ENCODE measurements at places on chromosomes 13 and 19. TPM values are rescaled to one million over a fixed set of nuclear protein-coding genes. Genes with fewer than 3 reads are reported as not detected.

DNA sequence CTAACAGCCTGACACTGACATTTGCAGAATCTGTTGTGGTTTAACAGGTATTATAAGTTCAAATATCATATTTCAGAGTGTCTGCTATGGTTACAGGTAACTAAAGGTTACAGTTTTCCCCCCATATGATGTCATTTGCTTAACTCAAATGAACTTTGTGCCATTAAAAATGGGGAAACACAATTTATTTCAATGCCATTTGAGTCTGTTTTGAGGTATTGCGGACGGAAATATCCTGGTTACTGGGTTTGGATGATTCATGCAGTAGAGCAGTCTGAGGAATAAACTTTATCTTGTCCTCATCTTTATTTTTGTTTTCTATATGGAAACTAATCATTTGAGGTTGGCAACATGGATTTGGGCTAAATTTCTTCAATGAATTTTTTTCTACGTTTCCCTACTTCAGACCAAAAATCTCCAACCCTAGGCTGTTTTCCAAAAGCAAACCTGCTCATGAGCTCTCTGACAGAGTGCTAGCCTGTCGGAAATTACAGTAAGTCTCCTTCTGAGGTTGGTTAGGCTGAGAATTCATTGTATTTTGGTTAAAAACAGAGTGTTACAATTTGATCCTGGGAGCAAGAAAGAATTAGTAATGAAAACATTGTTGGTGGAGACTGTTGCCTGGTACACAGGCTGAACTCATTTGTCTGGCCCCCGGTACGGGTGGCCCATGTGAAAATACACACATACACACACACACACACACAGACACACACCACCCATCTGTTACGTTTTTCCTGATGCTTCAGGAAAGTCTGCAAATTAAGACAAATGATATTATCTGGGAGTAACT is 66.1 kb downstream of the AKAP11 start:
- DNase-seq = no peak

GRCh38 chr19:18390065-18390907 is 4.3 kb downstream of the GDF15 start:
- no peak for DNase-seq

VMAC gene
- 25.0 TPM for total RNA-seq

ACP7 gene
- total RNA-seq = not detected

C19orf73 gene
- total RNA-seq = 1.7 TPM

DNA sequence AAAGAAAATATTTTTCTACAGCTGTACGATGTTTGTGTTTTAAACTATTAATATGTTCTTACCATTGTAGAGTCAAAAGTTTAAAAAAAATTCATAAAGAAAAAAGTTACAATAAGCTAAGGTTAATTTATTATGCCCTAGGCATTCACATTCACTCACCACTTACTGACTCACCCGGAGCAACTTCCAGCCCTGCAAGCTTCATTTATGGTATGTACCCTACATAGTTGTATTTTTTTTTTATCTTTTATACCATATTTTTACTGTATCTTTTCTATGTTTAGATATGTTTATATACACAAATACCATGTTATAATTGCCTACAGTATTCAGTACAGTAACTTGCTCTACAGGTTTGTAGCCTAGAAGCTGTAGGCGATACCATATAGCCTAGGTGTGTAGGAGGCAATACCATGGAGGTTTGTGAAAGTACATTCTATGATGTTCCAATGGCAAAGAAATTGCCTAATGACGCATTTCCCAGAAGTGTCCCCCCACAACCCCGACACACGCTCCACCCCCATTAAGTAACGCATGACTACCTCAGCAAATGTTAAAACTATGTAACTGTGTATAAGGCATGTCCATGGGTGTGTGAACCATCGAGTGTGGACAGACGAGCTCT is 60.4 kb downstream of the SLITRK6 start:
- DNase-seq = no peak

Measured in CD4-positive, CD25-positive, alpha-beta regulatory T cell (primary cell).